Stimulated activated CD8-positive, alpha-beta memory T cell treated with anti-CD3 and anti-CD28 coated beads, Interleukin-4, amount 100 ng/mL, for 48 hours (primary cell): ENCODE measurements at places on chromosomes 3 and 15.

DNA sequence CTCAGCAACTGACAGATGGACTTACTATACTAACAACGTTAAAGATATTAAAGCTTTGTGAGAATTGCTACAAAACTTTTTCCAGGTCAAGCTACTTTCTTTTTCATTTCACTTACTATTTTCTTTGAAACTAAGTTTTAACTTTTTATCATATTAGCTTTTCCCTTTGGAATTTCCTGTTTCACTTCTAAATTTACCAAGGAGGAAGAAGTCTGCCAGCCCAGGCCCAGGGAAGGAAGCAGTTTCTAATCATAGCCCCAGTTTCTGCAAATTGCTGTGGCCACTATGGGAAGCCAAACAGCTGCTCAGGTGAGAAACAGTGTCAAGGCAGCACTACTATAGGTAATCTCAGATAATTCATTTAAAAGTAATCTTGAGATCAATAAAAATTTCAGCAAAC, 18.4 kb downstream of the CYFIP1 start:
- DNase-seq: no peak

GRCh38 chr3:31065765-31066164, 171.3 kb upstream of the GADL1 start:
- DNase-seq: no peak

DNA sequence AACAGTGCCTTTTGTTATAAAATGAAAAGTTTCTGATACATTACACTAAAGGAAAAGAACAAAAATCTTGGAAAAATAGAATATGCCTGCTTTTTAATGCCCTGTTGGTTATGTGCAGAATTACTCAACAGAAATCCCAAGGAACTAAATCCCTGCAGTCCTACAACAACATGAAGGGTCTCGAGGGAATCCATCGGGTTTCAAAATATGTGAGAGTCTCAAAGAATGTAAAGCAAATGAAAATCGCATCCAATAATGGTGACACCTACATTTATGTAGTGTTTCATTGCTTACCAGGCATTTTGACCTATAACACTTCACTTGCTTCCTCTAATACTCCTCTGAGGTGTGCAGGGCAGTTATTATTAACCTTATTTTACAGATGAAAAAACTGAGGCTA, 411.3 kb downstream of the FOXP1 start:
- no peak for DNase-seq

- no peak for DNase-seq
Measured at GRCh38 chr3:123229145-123229544, 27.4 kb downstream of the SEC22A start.

- DNase-seq: no peak
Measured at GRCh38 chr3:165749821-165750220, 87.4 kb downstream of the BCHE start.

GRCh38 chr3:7518026-7518425, 657.1 kb downstream of the GRM7 start:
- DNase-seq: no peak

GRCh38 chr3:101194392-101194791, 126.0 kb downstream of the IMPG2 start:
- DNase-seq: no peak

DNA sequence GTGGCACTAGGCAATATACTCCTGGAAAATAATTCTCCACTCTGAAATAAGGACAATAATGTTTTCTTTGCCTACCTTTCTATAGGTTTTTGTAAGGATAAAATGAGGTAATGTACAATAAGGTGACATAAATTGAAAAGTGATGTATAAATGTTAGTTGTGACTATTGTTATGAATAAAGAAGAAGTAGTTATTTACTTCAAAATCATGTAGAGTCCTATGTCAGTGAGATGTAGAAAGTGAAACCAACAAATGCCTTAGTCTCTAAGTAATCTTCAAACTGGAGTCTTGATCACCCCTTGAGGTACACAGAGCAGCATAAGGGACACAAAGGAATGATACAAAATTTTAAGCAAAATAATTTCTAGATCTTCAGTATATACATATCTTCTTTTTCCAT, 60.3 kb upstream of the TP63 start:
- DNase-seq: no peak

DNA sequence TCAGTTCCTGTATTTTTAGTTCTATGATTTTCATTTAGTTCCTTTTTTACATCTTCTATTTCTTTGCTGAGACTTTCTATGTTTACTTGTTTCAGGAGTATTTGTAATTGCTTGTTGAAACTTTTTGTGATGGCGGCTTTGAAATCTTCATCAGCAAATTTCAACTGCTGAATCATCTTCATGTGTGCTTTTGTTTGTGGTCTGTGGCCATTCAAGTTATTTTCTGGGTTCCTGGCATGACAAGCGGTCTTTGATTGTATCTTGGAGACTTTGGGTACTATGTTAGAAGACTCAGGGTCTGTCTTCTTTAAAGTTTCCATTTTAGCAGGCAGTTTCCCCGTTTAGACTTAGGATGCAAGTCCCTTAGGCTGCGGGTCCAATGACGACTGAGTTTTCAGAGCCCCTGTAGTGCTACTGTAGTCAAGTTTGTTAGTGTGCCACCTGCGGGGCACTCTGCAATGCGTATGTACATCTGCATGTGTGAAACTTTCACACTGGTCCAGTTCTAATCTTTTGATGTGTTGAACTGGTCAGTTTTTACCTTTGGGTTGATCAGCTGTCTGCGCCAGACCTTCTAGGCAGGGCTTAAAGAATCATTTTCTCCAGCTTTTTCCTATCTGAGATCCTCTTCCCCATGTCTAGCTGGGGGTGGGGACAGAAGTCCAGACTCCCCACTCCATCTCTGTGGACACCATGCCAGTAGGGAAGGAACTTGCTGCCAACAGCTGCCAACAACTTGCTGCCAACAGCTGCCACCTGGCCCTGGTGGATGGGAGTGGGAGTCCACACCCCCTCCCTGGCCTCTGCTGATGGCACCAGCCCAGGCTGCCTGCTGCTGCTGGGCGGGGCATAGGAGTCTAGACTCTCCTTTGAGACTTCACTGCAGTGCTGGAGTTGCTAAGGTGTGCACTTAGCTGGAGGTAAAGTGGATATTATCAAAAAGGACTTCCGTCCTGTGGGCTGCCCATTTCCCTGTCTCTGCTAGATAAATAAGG, 190.9 kb downstream of the TJP1 start:
- DNase-seq: no peak

DNA sequence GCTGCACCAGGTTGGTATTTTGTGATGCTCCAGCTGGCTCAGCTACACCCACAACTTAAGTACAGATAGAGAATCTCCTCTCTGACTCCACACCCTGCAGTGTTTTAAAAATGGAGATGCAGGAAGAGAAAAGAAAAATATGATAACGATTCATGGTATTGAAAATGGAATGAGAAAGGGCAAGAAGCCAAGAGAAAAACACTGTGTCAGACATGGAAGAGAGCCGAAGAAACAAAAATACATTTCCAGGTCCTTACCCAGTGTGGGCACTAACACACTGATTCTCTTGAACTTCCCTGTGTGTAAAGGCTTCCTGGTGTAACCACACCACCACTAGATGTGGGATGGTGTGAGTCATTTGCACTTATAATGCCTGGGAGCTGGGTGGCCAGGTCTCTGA, 93.1 kb downstream of the GMPS start:
- no peak for DNase-seq

DNA sequence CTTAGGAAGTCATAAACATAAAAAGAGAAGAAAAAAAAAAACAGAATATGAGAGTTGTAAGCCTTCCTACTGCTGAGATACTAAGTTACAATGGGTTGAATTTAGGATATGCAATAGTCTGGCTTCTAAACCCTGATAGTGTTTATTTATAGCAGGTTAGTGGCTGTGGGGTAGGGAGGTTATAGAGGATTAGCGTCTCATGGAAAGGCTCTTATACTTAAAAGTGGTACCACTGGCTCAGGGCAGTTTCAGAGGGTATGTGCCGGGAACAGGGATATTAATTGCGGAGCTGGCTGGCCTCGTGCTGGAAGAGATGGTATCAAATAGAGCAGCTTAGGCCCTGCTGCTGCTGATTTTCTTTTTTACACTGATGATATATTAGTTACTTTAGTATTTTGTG, 60.8 kb downstream of the PFN2 start:
- DNase-seq: no peak

GRCh38 chr3:160027541-160028195, 39.0 kb downstream of the IL12A start:
- DNase-seq: peak; percentile 26

DNA sequence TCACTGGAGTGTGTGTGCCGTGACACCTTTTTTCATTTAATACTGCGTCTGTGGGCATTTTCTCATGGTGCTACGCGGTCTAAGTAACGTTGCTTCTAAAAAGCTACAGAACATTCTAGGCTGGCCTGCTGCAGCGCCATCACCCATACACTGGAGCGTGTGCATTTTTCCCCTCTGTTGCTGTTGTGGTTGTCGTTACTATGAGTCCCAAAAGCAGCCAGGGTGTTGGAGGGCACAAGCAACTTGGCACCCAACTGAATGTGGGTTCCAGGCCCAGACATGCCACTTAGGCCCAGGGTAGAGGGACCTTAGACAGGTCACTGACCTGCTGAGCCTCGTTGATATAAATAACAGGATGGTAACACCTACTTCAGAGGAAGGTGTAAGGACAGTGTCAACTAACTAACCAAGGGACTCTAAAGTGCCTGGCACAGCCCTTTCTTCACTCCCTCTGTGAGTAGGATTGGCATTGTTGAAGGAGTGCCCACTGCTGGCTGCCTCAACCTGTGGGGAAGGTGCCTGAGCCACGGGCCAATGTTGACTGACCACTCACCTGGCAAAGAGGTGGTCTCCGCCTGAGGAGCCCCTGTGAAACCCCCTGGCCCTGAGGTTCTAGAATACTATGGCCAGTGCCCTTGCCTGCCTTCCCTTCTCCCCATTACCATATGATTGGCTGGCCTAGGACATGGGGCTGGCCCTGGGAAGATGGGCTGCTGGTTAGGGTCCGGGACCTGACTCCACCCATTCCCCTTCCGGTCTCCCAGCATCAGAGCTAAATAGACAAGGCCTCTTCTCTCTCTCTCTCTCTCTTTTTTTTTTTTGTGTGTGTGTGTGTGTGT, 3.5 kb downstream of the CSK start:
- DNase-seq: peak; percentile 63

DNA sequence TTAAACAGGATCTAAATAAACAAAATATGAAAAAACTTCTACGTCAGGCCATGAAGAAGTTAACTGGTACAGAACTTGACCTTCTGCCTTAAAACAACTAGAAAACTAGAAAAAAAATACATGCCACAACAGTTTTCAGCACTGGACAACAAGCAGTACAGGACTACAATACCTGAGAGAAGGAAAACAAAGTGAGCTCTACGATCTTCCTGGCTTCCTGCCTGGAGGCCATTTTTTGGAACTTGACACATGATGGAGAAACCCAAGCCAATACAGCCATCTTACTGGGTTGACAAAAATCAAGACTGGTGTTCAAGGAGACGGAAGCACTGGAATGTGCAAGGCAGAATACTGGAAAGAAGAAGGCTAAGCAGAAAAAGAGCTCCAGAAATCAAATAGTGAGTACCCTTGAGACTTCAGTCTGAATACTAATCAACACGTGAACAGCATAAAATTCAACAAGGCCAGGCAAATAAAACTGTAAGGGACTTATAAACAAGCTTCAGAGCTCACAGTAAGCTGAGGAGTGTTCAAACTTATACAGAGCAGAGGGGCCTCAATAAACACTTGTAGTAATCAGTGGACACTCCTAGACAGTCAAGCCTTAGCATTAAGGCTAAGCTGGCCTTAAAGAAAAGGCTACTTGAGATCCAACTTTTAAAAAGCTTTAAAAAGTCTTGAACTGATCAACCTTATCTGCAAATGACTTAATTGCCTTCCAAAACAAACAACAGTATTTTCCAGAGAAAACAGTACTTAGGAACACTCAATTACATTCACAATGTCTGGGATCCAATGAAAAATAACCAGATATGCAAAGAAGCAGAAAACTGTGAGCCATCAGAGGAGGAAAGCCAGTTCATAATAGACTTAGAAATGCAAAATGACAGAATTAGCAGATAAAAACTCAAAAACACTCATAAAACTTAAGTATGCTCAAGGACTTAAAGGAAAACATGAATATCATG, 63.2 kb downstream of the DLG1 start:
- no peak for DNase-seq

- DNase-seq: no peak
Measured at GRCh38 chr3:56118968-56119367, 349.3 kb downstream of the ERC2 start.

GRCh38 chr3:105032541-105032940, 334.2 kb upstream of the ALCAM start:
- no peak for DNase-seq

- no peak for DNase-seq
Measured at GRCh38 chr15:90697175-90697574, 20.0 kb upstream of the BLM start.

DNA sequence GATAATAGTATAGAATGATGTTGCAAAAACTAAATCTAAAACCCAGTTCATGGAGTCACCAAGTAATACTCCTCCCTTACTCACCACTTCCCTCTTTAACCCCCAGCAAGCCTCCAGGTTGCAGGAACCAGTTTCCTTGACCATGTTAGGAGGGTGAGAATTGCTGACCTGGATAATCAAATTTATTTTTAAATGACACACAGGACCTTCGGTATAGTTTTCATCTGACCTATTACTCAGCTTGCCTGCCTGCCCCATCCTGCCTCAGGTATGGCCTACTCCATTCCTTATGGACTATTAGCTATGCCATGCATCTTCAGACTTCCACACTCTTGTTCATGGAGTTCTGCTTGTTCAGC, 883 bp downstream of the RTP4 start:
- DNase-seq: no peak

GRCh38 chr15:55289011-55289745, 435 bp downstream of the RAB27A start:
- peak; percentile 68 for DNase-seq

DNA sequence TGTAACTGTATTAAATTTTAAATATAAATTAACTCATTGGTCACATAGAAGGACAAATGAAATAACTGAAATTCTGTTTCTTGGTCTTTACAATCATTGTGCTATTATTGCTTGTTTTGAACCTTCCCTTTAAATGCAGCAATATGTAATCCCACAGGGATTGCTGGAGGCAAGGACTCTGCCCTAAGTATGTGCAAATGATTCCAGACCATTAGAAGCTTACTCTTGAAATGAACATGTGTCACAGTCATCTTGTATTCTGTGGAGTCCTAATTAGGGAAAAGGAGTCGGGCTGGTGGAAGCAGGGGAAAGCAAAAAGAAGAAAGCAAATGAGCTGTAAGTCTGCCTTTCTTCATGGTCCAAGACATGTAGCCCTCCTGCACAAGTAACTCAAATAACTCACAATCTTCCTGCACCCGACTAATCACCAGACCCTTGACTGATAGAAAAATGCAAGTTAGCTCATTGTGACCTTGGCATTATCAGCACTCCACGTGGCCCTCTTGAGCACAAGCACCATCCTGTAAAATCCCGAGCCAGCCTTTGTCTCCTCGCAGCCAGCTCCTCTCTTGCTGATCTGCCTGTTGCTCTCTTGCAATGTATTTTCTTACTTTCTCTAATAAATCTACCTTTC, 2.3 kb upstream of the TMPRSS7 start:
- DNase-seq: no peak

DNA sequence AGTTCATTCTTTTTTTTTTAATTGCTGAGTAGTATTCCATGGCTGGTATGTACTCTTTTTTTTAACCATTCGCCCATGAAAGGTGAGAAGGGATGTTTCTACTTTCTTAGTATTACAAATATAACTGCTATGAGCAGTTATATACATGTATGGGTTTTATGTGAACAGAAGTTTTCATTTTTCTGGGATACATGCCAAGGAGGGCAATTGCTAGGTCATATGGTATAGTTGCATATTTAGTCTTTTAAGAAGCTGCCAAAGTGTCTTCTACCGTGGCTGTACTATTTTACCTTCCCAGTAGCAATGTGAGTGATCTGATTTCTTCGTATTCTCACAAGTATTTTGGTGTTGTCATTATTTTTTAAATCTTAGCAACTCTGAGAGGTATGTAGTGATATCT, 11.2 kb upstream of the KLHL40 start:
- DNase-seq: no peak
